ENCODE measurements at places on chromosomes 3 and 15.

DNA sequence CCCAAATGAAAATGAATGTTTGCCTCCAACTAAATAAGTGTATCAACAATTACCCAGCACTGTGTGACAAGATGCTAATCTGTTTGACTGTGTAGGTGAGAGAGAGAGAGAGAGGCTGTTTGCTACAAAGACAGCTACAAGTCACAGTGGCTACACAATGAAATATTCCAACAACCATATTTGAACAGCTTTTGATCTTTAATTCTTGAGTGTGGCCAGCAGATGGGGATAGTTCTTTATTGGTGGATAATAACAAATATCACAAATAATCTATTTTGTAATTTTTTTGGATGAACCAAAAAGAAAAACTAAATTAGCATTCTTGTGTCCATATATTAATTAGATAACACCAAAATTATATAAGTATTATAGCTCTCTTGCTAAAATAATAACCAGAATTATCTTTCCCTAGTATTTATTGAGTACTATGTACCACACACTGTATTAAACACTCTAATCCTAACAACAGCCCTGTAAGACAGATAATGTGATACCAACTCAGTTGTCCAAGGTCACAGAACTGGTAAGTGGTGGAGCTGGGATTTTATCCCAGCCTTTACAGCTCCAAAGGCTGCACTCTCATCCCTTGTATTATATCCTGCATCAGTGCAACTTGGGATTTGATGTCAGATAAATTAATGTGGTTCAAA lies 61.9 kb upstream of the C3orf80 start:
- DNase-seq = no peak

GRCh38 chr15:53811530-53811929 lies 52.1 kb upstream of the WDR72 start:
- DNase-seq = no peak

DNA sequence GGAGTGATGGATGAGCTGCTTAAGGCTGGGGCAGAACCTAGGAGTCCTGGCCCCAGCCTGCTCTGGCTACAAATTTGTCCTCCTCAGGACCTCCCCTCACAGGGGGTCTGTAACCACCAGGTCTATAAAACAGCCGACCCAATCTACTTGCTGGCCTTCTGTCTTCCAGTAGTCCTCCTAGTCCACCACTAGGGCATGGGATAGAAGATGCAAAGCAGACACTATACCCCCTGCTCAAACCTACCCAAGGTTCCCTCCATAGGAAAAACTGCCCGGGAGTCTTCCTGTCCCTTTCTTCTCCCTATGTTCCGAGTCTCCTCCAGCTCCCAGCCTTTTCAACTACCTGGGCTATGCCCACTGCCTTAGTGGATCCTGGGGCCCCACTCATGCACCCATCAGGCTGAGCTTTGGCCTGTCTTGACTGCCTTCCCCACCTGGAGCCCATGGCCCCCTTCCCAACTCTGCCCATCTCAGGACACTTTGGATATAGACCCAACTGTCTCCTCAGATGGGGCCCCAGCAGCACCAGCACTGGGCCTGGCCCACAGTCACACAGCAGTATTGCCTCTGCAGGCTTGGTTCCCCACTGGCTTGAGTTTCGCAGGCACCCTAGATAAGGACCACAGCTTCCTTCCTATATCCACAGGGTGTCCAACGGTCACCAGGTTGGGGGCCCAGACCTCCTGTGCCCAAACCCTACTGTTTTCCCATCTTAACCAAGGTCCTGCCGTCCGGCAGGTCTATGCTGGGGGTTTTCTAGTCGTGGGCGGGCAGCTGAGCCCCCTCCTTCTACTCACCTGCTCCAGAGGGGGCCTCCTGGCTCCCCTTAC lies 1.1 kb downstream of the HYAL3 start:
- DNase-seq = no peak

DNA sequence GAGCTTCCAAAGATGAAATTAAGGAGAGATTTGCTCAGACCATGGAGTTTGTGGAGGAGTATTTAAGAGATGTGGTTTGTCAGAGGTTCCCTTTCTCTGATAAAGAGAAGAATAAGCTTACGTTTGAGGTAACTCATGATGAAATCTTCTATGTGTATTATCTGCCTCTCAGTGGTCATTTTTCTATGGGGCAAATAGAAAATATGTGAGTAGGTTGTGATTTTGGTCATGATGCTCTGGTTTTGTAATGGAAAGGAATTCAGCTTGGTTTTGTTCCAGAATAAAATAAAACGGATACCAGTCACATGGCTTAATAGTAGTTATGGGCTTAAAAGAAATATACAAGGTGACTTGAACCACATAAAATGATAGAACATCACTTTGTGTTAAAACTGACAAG lies 181.1 kb downstream of the ITPR1 start:
- no peak for DNase-seq

- DNase-seq = no peak
These were observed 183.8 kb downstream of the MEGF11 start for GRCh38 chr15:66069751-66070150.

GRCh38 chr3:24736701-24737100 lies 242.1 kb upstream of the THRB start:
- DNase-seq = no peak

GRCh38 chr3:42911551-42911950 lies 5.6 kb downstream of the ZNF662 start:
- no peak for DNase-seq

DNA sequence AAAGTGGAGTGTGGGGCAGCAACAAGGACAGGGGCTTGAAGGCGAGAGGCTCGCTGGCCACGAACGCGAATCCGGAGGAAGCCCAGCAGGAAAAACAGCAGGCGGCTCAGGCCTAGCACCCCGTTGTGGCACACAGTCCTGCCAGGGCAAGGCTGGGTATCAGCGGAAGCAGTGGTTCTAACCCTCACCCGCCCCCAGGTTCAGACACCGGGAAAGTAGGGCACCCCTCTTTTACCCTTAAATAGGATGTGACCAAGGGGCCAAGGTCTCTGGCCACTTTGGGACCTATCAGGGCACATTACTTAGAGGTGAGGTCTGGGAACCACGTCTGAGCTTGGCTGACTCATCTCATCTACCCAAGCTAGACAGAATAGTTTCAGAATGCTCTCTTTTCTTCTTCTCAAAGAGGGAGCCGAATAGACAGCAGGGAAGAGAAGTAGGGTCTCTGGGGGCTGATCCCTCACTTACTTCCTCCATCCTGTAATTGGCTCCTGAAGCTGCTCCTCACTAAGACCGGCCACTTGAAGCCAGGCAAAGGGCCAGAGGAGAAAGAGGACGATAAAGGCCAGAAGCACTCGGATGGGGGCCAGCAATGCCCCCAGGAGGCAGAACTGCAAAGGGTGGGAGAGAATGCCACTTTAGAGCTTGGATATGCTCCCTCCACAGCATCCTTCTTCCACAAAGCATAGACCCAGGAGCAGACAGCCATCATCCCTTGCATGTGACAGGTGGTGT lies 1.7 kb downstream of the LPCAT4 start:
- no peak for DNase-seq

- no peak for DNase-seq
These were observed 66.6 kb downstream of the PIK3CB start for GRCh38 chr3:138768125-138768524.

DNA sequence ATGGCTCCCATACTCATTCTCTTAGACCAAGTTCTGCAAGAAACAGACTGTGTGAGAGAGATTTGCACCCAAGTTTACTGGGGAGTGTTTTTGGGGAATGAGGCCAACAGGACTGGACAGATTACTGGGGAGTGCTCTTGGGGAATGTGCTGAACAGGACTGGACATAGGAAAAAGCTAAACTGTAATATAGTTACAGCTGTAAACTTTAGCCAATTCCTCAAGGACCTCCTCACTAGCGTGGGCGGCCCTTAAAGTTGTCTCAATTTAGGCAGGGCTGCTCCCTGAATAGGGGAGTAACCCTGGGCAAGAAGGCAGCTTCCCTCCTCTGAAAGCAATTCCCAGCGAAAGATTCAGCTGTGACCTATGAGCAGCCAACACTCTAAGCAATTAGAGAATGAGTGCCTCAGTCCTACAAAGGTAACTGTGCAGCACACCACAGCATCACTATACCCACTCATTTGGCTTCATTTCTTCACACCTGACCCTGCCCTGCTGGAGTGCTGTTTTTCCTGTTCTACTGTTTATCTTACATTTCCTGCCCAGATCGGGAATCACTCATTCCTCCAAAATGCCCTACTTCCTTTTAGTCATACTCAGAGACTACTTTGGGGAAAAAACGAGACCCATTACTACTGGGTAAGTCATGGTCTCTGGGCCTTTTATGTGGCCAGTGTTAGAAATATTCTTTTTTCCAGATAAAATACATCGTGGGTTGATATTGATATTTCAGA lies 41.3 kb upstream of the TRIM42 start:
- no peak for DNase-seq

GRCh38 chr3:127448161-127448561 lies 142.4 kb downstream of the TPRA1 start:
- DNase-seq = no peak

DNA sequence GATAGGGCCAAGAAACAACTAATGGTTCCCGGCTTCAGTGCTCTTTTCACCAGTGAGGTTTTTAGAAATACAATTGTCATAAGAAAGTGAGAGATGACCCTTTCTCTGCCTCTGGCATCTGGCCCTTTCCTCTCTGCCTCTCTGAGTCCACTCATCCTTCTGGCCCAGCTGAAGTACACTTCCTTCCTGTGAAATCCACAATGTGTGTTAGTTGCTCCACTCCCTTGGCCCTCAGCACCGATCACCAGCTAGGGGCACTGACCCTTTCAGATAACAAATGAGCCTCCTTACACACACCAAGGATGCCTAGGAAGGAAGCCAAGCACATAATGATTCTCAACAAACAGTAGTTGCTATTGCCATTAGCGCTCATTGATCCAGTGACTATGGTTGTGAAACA lies 2.9 kb upstream of the CAV3 start:
- DNase-seq = no peak

GRCh38 chr15:72358650-72359171 lies 17.1 kb downstream of the HEXA start:
- no peak for DNase-seq

- no peak for DNase-seq
These were observed 69.9 kb downstream of the CDC25A start for GRCh38 chr3:48118322-48118721.
